ENCODE measurements at places on chromosomes 11 and 22.

DNA sequence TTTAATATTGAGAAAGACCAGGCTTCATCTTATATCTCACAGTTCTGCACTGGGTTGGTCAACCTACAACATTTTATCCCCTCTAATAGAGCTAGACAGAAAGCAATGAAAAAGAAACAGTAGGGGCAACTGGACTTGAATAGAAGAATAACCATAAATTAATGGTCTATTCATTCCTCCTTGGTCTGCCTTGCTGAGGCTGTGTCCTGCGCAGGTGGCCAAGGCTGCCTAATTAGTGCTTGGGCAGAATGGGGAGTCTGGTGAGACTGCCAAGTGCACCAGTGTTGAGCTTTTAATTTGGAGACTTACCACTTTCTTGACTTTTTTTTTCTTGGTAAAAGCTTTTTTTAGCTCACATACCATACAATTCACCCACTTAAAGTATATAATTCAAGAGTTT, 35.0 kb upstream of the SPON1 start:
- no peak for DNase-seq

- peak; percentile 7 for DNase-seq
Observed at GRCh38 chr11:61477727-61478148, 30.8 kb upstream of the LRRC10B start.

- DNase-seq: no peak
Observed at GRCh38 chr11:104637662-104638170, 260.5 kb downstream of the CASP12 start.

DNA sequence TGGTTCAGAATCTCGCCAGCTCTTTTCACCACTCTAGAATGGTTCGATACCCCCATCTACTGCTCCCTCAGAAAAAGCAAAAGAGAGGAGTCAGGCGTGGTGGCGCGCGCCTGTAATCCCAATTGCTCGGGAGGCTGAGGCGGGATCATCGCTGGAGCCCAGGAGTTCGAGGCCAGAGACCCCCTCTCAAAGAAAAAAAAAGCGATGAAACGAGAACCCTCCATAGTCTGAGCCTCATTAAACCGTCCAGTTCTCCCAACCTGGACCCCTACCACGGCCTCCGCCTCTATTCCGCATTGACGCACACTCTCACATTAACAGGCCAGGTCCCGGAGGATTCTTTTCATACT, 439 bp downstream of the SPA17 start:
- DNase-seq: no peak
